ENCODE measurements at places on chromosomes 6 and 20.

- DNase-seq: no peak
These were observed 56.0 kb upstream of the MYL9 start for GRCh38 chr20:36485286-36485685.

- no peak for DNase-seq
These were observed 165.4 kb downstream of the DST start for GRCh38 chr6:56477241-56477640.

DNA sequence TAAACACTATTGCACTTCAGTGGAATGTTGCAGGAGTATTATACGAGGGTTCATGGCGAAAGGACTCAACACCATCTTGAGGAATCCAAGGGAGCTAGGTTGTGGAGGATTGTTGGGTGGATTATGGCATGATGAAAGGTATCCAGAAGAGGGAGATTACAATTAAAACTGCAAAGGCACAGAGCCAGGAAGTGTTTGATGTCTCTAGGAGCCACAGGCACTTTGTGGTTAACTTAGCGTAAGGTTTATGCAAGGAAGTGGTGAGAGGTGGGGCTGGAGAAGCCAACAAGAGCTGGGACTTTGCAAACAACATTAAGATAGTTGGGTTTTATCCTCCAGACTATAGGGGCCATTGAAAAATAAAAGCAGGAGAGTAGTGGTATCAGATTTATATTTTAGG, 86.6 kb upstream of the TPD52L1 start:
- DNase-seq: peak; percentile 37

GRCh38 chr6:135088818-135089809, 34.5 kb upstream of the HBS1L start:
- DNase-seq: peak; percentile 51

DNA sequence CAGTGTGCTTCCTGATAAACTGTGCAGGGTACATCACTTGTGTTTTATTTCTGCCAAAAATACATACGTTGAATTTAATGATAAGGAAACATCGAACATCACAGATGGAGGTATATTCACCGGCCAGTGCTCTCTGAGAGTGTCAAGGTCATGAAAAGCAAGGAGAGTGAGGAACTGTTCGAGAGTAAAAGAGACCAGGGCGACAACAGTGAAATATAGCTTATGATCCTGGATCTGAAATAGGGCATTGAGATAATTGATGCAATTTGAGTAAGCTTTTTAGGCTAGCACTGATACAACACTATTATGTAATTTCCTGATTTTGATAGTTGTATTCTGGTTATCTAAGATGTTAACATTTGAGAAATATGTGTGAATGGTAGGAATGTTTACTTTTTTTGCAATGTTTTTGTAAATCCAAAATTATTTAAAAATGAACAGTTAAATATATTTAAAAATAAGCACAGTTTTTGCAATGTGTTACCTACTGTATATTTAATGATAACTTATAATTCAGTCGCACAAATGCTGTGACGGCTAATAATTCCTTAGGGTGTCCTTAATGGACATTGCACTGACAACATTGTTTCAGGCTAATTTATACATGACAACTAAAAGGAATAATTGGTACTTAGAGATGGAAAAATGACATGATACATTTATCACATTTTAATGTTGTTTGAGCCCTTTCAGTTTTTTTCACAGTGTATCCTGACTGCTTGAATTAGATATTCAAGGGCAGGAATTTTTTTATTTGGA, 9.9 kb downstream of the RAB32 start:
- no peak for DNase-seq

DNA sequence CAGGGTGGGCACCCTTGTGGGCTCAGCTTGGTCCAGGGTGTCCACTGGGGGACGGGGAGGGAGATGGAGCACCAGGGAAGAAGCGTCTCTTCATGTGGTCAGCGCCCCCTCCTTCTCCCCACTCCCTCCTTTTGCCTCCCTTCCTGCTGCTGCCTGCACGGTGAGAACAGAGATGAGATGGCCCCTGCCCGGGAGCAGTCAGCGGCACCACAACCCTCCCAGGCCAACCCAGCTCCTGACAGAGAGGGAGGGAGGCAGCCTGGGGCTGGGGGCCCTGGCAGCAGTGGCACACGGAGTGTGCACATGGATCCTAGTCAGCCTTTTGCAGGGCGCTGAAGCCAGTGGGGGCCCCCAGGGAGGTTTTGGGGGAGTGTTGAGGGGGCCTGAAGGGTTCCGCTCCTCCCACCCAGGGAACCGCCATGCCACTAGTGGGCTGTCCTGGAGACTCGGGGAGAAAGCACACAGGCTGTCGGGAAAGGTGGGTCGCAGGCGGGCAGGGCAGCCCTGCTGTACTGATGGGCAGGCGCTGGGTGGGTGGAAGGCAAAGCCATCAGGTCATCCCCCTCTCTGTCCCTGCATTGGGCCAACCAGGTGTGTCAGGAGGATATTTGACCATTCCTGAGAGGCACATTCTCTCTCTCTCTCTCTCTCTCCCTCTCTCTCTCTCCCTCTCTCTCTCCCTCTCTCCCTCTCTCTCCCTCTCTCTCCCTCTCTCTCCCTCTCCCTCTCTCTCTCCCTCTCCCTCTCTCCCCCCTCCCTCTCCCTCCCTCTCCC, 94.3 kb upstream of the BHLHE23 start:
- no peak for DNase-seq

GRCh38 chr6:85390105-85390728, 59.7 kb upstream of the NT5E start:
- DNase-seq: no peak

DNA sequence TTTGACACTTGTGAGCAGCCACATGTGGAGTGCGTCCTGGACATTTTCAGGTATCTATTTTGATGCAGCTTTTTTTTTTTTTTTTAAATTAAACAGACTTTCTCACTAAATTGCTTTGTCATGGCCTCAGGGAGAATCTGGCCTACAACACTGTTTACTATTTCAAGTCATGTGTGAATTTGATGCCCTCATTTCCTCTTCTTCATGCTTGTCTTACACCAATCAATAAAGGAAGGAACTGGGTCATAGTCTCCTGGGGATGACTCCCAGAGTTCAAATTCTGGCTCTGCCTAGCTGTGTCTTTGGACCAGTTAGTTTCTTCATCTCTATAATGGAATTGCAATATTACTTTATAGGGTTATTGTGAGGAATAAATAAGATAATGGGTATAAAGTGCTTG, 554.1 kb downstream of the PRKN start:
- DNase-seq: no peak

DNA sequence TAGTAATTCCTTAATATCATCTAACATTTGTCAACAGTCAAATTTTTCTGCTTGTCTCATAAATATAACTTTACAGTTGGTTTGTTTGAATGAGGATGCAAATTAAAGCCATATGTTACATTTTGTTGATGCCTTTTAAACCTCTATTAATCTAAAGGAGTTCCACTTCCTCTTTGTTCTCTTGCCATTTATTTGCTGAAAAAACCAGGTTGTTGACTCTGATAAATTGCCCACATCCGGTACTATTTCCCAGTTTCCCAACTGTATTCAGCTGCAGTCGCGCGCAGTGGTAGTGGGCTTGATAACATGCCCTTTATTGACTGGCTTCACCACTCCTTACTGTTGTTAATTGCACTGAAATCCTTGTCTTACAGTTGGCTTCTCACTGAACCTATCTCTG, 32.8 kb upstream of the SIRPB2 start:
- no peak for DNase-seq

GRCh38 chr6:125363824-125364165, 62.0 kb upstream of the HDDC2 start:
- no peak for DNase-seq

- DNase-seq: no peak
These were observed 22.7 kb downstream of the CFAP61 start for GRCh38 chr20:20075032-20075431.

- no peak for DNase-seq
These were observed 802 bp upstream of the NRN1 start for GRCh38 chr6:6007366-6008088.

DNA sequence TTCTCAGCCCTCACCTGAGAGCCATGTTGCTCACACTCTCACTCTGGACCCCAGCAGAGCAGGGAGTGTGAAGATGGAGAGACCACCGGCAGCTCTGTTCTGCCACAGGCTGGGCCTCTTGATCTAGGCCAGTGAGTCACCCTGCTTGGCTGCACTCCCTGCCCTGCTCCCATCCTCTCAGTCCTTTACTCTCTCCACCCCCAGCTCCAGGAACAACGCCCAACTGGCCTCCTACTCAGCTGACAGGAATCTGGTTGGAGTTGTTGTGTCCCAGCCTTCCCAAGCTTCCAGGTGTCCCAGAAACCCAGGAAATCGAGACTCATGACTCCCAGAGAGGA, at the start of gene PSORS1C1:
PSORS1C1 (plus strand) TSS at position 260 of the 338 bp plus-strand sequence. CDS start 14,833 bp downstream, outside the sequence.
- peak; percentile 92 for DNase-seq

Measured in fibroblast of pulmonary artery (primary cell).